Ovary (tissue), 10 donors: ENCODE measurements at places on chromosomes 3 and 15. TPM values are rescaled to one million over a fixed set of nuclear protein-coding genes. Genes with fewer than 3 reads are reported as not detected.

FMN1 gene
- polyA plus RNA-seq: 0.13 TPM

EXOSC7 gene
- 35.4 TPM for polyA plus RNA-seq

WNT7A gene
- not detected for polyA plus RNA-seq

SLC26A6 gene
- 8.7 TPM for polyA plus RNA-seq

SLC9C1 gene
- 0.07 TPM for polyA plus RNA-seq

GOLGA8B gene
- polyA plus RNA-seq: 56.3 TPM

FAM81A gene
- 0.85 TPM for polyA plus RNA-seq

TLR9 gene
- 0.58 TPM for polyA plus RNA-seq

AZI2 gene
- polyA plus RNA-seq: 56.2 TPM

HEXA gene
- polyA plus RNA-seq: 166 TPM
